M059J (cell line): ENCODE measurements at places on chromosomes 2 and 18. TPM values are rescaled to one million over a fixed set of nuclear protein-coding genes. Genes with fewer than 3 reads are reported as not detected.

- DNase-seq = no peak
These were observed 36.1 kb downstream of the SLC40A1 start for GRCh38 chr2:189544318-189545042.

DNA sequence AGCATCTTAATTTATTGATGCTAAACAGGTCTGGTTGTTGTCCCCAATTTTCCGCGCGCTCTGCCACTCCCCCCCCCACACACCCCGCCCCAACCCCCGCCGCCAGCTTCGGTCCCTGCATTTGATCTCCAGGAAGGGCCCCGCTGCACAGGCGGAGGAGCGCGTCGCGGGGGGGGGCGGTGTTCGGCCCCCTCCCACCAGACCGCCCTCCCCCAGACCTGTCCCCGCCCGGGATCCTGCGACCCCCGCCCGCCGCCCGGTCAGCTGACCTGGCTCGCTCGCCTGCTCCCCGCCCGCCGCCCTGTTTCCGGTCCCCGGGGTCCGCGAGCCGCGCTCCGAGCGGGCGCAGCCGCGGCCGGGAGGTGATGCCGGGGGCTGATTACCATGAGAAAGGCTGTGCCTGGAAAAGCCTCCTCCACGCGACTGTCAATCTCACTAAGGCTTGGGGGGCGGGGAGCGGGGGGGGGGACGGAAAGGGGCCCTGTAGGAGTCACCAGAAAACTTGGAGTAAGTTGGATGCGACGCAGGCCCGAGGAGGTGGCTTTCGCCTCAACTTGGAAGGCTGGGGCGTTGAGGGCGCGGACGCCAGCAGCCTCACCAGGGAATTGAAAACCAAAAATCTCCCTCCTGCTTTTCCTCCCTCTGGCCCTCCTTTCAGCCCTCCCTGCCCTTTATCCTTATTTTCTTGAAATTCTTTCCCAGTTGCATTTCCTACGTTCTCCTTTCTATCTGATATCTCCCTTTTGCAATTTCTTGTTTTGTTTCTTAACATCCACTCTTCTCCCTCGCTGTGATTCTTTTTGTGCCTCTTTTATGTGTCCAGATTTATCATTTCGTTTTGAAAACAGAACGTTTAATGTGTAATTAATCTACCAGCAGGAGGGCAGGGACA lies 4.4 kb upstream of the ZEB2 start:
- DNase-seq = no peak

- DNase-seq = no peak
These were observed 50.2 kb downstream of the WDFY1 start for GRCh38 chr2:223894968-223895367.

GRCh38 chr2:147013696-147014392 lies 831.0 kb upstream of the ACVR2A start:
- no peak for DNase-seq

The BMP10 gene
- not detected in 2 replicates for total RNA-seq

The ANKRD30B gene
- total RNA-seq = 0.57 and 3.4 TPM in 2 replicates

DNA sequence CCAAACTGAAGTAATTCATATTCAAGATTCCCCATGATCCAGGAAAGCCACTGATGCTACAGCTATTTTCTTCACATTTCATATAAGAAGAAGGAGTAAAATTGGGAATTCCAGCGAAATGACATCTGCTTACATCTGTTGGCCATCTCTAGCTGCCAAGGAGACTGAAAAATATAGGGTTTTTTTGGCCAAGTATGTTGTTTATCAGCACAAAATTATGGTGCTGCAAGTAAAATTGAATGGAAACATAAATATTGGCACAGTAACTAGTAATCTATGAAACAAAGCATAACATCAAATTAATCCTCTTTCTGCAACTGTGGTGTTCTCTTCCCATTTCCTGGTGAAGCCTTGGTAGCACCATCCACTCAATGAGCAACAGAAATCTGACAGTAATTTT lies 649.5 kb upstream of the ZNF804A start:
- no peak for DNase-seq

DNA sequence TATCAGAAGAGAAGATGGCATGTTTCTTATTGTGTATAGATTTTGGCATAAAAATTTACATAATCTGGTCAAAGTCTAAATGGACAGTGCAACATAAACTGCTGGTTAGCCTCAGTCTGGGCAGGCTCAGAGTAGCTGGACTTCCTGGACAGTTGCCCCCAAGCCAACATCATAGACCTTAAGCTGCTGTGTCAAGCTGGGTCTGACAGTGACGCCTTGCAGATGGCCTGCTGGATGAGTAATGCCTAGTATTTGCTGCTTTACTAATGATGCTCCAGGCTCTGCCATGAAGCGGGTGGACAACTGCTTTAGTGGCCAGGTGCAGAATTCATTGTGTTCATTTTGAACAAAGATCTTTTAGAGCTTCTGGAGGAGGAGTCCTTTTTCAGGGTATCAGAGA lies 603.7 kb upstream of the ZEB2 start:
- DNase-seq = peak; percentile 8

DNA sequence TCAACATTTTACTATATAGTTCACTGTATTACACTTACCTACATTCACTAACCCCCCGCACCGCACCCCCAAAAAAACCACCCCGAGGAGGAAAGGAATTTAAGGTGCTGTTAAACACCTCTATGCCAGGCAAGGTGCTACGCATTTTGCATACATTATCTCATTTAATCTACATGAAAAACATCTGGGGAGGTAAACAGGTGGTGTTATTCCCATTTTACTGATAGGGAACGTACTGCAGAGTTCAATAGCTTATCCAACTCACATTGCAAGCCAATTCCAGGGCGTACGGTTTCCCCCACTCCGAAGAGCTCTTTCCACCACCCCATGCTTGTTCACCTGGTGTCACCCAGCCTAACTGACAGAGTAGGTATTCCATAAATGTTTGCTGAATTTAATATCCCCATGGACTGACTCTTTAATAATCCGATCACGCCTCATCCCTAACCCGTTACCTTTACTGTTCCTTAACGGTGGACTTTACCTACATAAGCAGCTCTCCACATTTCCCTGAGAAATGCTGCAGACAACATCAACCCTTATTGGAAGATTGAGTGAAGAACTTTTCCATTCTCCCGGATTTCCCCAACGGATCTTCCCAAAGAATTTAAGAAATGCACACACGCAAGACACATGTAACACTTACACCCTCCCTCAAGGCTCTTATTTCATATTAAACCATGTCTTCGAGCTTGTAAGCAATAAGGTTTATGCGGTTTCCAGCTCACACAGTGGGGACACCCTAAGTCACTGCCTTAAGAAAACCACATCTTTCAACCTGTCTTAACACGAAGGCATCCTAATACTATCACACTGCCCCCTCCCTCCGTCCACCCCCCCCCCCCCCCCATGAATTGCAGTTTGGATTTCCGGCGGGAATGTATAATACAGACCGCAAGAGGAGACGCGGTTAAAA lies 1.2 kb downstream of the RAPH1 start:
- peak; percentile 75 for DNase-seq

The CYP27C1 gene
- 0.96 and 1.7 TPM in 2 replicates for total RNA-seq

The SLC30A3 gene
- total RNA-seq = not detected in 2 replicates

DNA sequence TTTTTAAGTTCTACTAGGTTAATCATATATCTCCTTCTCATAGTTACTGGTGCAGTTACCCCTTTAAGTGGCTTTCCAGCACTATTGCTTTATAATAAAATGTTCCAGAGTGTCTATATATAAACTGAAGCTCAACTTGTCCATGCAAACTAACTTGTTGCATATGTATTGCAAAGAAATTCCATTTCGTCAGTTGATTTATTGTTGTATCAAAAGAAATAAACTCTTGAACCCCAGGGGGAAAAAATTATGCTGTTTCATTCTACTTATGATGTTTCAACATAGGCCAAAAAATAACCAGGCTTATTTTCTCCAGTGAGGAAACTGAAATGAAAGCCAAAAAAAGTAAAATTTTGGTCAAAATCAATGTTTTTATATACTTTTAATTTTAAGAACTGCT lies 491.9 kb downstream of the NR4A2 start:
- no peak for DNase-seq

GRCh38 chr2:195533771-195534642 lies 123.0 kb upstream of the SLC39A10 start:
- peak; percentile 92 for DNase-seq

The GPAT2 gene
- total RNA-seq = not detected in 2 replicates

The SPR gene
- 24.6 and 29.9 TPM in 2 replicates for total RNA-seq

The GLI2 gene
- total RNA-seq = 0.76 and 4.3 TPM in 2 replicates

- DNase-seq = peak; percentile 84
These were observed 11.3 kb upstream of the MLPH start for GRCh38 chr2:237475704-237476141.

The QPCT gene
- total RNA-seq = 62.5 and 79.6 TPM in 2 replicates

The CRYBA2 gene
- 0.17 TPM in 1 of 2 replicates, not detected in the other for total RNA-seq

The DNAJC5G gene
- not detected in 2 replicates for total RNA-seq

The RNF149 gene
- 4.6 and 9.3 TPM in 2 replicates for total RNA-seq

The KCNJ3 gene
- not detected in 2 replicates for total RNA-seq

The POMC gene
- total RNA-seq = not detected in 2 replicates

- no peak for DNase-seq
These were observed 21.8 kb downstream of the DOK1 start for GRCh38 chr2:74576211-74576862.

The ABCA12 gene
- 0.07 TPM in 1 of 2 replicates, not detected in the other for total RNA-seq

- peak; percentile 38 for DNase-seq
These were observed 963.4 kb upstream of the NRXN1 start for GRCh38 chr2:51995293-51995692.

The GCC2 gene
- total RNA-seq = 7.6 and 9.1 TPM in 2 replicates

The MLPH gene
- total RNA-seq = 50.7 and 68.8 TPM in 2 replicates

GRCh38 chr18:3671176-3671575 lies 221.2 kb downstream of the TGIF1 start:
- DNase-seq = no peak

The CLHC1 gene
- 1.2 and 3.9 TPM in 2 replicates for total RNA-seq

DNA sequence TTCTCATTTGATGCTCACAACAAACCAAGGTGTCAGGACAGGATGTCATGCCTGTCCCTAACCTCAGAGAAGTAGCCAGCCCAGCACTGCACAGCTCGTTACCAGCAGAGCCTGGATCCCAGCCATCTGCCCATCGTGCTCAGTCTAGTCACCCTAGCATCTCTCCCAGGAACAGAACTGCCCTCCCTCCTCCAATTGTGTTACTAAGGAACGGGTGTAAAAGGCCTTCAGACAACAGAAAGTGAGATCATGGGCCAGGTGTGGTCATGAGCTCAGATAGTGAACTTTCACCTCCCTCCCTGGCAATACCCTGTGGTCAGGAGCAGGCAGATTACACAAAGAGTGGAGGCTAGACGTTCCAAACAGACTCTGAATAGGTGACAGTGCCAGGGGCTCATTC lies 111.8 kb upstream of the PPP1CB start:
- peak; percentile 81 for DNase-seq

The MEIS1 gene
- 3.4 and 4.5 TPM in 2 replicates for total RNA-seq

GRCh38 chr2:116435648-116436047 lies 1378.8 kb upstream of the DDX18 start:
- DNase-seq = no peak

The LRRC30 gene
- not detected in 2 replicates for total RNA-seq
